CMK (cell line): ENCODE measurements at places on chromosomes 1 and 21.

DNA sequence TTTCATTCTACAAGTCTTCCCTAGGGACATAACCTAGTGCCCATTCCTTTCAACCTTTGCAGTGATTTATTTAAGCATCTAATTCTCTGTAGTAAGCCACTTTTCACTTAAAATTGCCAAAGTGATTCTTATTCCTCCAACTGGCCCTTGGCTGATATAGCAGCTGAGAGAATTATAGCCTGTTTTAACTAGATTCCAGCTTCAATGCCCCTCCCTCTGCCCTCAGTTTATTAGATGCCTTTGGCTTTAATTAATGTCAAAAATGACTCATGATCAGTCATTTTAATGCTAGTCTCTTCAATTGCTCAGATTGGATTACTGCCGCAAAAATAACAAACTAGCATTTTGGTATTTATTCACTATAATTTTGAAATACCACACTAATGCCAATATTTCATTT, 145.4 kb upstream of the KCTD3 start:
- no peak for DNase-seq

DNA sequence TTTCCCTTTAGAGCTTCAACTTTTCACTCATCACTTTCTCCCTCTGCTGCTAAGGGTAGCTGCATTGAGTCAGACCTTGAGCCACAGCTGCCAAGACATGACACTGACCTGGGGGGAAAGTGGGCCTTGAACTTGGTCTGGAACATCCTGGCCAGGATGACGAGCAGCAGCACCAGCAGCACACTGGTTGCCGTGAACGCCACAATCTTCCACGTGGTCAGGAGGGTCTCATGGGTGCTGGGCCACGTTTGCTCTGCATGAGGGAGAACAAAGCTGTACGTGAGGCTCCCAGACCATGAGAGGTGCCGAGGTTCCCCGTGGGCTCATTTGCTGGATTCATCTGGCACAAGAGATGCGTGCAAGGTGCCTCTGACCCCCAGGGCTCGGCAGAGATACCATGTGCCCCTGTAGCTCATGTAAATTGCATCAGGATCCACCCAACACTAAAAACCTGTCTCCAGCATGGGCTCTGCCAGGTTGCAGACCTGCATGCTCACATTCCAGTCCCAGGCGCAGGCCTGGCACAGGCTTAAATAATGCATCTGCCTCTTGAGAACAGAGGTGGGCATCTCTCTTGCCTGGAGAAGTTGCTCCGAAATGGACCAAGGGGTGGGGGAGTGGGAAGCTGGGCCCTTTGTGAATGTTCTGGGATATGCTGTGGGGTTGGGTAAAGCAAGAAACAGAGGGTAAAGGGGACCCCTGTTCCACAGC, 84.6 kb upstream of the TLR5 start:
- no peak for DNase-seq

DNA sequence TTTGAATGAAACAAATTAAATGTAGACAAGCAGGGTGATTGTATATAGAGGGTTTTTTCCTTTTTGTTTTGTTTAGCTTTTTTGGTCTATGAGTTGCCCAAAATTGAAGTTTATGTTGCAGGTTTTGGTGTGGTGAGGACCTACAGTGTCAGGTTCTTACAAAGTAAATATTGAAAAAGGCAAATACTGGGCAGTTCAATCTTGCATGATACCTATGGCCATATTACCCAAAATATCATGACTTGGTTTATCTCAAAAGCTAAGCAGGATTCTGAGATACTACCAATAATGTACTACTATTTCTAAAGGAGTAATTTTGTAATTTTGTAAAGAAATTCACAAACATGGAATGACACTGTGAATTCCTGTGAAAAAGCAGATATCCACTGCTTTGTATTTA, 1.8 kb downstream of the DNAJB4 start:
- no peak for DNase-seq

- DNase-seq = no peak
Measured at GRCh38 chr21:45388611-45389296, 16.2 kb upstream of the COL18A1 start.

DNA sequence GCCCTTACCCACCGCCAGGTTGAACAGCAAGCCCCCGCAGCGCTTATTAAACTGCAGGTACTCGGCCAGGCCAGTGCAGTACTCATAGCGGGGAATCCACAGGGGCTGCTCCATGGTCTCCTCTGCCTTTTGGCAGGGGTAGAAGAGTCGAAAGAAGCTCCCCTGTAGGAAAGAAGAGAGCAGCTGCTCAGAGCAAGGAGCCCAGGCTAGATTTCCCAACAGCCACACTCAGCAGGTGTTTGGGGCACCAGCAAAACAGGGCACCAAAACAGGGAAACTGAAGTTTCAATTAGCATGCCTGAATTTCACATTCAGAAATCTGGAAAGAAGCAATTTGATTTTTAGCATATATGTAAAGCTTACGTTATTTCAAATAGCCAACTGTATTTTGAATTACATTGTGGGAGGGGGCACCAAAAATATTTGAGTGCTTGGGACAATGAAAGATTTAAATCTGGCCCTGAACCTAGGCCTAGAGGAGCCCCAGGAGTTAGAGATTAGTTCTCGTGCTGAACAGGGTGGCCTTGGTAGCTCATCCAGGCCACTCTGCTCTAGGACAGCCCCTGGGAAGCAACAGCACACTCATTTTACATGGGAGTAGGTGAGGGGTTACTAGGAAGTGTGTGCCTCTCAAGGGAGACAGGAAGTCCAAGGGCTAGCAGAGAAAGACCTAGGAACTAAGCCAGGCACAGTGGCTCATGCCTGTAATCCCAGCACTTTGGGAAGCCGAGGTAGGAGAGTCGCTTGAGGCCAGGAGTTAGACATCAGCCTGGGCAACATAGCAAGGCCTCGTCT, 8.2 kb downstream of the PAFAH2 start:
- DNase-seq = no peak

GRCh38 chr1:18422954-18423353, 57.8 kb upstream of the KLHDC7A start:
- DNase-seq = no peak

DNA sequence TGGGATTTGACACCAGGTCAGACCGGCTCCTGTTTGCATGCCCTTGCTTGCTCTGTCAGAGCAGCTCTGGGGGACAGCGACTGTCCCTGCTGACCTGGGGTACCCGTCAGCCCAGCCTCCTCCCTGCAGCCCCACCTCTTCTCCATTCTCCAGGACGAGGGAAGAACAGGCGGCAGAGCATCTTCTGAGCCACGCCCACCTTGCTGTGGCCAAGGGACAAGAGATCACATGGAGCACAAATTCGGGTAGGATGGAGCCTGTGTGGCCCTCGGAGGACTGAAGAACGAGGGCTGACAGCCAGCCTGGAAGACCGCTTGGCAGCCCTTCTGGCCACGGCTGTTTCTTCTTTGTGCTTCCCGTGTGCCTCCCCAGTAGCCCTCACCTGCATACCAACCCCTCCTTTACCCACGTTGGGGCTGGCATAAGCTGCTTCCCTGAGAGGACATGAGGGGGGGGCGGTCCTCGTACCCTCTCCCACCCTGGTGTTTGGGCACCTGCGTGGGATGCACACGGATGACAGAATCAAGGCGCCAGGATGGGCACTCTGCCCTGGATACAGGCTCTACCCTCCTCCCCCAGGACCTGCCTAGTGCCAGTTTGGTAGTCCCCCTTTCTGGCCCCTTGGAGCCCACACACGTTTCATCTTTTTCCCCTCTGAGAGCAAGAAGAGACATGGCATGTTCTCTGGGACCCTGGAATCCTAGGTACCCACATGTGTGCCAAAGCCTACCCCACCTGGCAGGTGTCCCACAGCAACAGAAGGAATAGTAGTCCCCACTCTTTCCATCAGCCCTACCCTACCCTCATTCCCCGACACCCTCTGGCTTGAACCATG, 26.9 kb downstream of the CDK18 start:
- DNase-seq = no peak

- DNase-seq = no peak
Measured at GRCh38 chr1:243471026-243471685, 215.3 kb downstream of the SDCCAG8 start.

DNA sequence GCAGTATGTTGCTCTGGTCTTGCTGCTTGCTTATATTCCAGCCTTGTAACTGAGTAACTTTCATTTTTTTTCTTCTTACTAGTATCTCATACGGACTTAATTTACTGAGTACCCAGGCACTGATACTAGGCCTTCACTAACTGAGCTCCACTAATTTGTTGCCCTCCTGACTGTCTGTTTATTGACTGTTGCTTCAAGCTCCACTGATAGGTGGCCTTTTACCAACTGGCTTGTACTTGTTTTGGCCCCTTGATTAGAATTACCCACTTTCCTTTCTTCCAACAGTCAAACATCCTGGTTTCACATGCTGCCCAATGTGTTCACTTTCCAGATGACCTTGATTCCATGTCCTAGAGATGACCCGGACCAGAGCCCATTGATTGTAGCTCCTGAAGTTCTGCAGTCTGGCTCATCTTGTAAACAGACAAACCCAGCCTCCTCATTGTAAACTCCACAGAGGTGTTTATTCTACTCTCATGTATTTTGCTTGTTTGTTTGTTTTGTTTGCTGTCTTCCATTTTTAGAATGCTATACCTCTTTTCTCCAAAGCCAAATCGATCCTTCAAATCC, 27.7 kb downstream of the RGS1 start:
- DNase-seq = no peak

DNA sequence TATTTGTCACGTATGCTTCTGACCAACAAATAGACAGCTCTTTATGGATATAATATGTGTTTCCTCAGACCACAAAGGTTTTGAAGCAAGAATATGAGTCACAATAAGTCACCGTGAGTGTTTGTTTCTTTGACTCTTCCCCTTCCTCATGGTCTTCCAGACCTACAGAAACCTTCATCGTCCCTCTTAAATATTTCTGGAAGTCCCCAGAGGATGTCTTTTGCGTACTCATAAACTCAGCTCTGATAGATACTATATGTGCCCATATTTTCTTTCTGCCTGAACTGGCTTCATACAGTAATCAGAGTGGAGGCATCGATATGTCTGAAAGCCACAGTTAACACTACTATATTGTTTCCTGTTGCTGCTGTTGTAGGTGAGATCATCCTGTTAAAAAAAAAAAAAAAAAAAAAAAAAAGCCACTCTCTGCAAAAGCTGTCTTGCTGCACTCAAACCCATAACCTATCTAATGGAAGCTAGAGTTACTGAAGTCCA, 38.4 kb downstream of the ADAMTS1 start:
- no peak for DNase-seq

DNA sequence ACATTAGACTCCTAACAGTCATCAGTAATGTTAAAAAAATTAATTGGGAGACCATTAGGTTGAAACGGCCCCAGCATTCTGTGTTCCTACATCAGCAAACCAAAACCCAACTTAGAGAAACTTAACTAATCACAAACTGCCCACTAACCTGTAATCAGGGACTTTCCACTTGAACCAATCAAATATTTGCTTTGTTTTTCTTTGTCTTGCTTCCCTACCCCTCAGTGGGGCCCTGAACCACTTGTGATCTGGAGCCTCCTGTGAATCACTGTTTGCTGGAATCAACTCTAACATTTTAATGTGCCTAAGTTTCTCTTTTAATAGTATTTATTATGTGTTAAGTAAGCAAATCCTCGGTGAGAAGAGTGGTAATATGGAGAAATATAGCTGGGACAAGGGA, 64.0 kb downstream of the ABCA4 start:
- no peak for DNase-seq

DNA sequence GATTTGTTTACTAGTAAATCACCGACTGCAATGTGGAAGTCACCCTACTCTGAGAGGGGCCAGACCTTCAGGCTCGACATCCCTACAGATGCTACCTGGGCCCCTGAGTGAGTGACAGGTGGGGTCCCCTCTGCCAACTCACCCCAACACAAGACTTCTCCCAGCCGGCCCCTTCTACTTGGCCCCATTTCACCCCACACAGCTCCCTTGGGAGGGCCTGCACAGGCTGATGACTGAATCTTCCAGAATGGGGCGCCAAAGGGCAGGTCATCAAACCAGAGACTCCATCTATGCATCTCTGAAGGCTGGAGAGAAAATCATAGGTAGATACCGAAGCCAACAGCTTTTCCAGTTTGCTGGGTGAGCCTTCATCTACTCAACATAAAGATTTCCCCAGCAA, 9.4 kb upstream of the S100A8 start:
- DNase-seq = no peak

- DNase-seq = no peak
Measured at GRCh38 chr21:32599526-32599925, 12.7 kb downstream of the CFAP298 start.

GRCh38 chr1:157004327-157004726, 41.2 kb downstream of the ARHGEF11 start:
- DNase-seq = no peak

GRCh38 chr21:42527489-42528158, 14.0 kb downstream of the SLC37A1 start:
- DNase-seq = no peak
